ENCODE measurements at places on chromosomes 2 and 18.

GRCh38 chr2:142165790-142166189 lies 35.0 kb upstream of the LRP1B start:
- DNase-seq = no peak

- DNase-seq = no peak
Observed at GRCh38 chr2:106970471-106971261, 84.7 kb upstream of the ST6GAL2 start.

- no peak for DNase-seq
Observed at GRCh38 chr2:28674062-28674712, 77.4 kb upstream of the PPP1CB start.

DNA sequence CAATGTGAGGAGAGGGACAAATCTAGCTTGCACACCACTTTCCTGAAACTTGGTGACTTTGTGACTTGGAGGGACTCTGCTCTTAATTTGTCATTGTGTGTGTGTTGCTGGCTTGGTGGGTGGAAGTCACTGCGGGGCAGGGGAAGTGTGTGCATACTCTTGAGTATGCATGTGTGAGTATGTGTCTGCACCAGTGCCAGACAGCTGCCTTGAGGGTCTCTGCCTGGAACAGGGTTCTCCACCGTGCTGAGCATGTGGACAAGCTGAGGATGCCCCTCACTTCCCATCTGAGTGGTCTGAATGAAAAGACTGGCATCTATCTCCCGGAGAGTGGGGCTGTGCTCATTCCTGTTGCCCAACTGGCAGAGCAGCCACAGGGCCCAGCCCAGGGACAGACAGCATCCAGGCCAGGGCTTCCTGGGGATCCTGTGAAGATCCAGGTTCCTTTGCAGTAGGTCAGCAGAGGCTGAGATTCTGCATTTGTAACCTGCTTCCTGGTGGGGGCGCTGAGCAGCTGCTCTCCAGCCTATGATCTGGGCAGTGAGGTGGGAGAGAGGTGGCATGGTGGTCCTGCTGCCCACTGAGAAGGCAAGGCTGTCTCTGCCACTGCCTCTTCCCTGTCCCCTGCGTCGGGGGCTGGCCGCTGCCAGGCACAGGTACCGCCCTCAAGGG lies 138.9 kb upstream of the HAAO start:
- DNase-seq = no peak

- DNase-seq = no peak
Observed at GRCh38 chr2:144922519-144922918, 402.6 kb upstream of the ZEB2 start.
